NCI-H1092 (cell line): ENCODE measurements at places on chromosomes 7 and 10.

- DNase-seq, result no peak
These were observed 200.8 kb upstream of the PPP2R2D start for GRCh38 chr10:131700032-131700431.

DNA sequence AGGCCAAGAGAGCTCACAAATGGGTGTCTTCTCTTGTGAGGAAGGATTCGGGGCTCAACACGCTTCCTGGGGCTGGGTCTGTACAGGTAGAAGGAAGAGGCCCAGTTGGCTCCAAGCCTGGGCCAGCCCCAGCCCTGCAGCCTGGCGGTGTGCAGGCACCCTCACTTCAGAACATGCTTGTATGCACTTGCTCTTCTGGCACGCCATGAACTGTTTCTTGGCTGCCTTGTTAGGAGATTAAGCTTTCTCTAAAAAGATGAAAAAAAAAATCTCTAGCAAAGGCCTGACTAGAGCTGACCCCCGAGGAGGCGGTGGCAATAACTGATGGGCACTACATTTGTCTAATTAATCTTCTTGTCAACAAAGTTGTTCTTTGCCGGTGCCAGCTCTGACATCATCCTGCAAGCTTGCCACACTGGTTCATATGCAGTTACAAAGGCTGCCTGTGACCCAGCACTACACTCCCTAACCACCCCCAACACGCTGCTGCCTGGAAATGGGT is 94.7 kb downstream of the WDR11 start:
- no peak for DNase-seq

DNA sequence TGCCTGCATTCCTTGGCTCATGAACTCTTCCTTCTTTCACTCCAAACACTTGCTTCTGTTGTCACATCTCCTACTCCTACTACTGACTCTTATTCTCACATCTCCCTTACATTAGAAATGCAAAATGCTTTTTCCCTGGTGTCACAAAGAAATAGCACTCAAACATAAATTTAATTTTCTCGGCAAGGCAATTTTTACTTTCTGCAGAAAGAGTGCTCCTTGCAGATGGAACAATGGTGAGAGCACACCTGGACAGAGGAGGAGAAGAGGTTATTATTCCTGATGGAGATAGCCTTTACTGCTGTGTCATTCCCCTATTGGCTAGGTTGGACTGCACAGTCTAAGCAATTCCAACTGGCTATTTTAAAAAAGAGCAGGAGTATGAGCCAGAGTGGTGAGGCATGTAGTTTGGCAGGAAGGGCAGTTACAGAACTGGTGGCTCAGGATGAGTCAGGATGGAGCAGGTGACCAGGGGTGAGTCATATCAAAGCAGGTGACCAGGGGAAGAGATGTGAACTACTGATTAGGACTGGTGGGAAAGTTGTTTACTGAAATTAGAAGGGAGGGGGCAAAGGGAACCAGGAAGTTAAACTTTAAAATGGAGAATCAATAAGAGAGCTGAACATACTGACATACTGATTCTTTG is 52.9 kb downstream of the CYP2C9 start:
- DNase-seq, result no peak

- DNase-seq, result no peak
These were observed 205.9 kb upstream of the SVIL start for GRCh38 chr10:29840516-29841276.

DNA sequence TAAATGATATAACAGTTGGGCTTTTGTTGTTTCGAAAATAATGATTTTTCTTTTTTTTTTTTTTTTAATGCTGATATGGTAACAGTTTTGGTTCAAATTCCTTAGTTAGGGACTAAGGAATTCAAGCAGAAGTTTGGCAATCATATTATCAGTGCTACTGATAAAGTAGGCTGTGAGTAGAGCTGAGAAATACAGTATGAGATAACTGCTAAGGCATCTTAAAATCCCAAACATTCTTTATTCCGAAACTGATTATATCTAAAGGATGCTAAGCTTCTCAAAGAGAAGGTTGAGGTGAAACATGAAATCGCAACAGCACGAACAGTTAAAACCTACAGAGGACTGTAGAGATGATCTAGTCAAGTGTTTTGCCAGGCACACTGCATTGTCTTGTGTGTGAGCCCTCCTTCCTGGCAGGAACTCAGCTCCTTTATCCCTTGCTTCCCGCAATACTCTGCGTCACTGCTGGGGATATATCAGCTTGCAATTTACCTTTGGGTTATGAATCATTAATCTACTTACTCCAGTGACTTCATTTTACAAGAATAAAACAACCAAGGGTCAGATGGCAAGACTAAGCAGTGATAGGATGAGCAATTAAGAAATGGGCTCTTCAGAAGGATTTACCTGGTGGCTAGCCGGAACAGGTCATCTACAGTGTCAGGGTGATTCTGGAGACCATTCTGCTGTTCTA is 36.7 kb downstream of the IRF5 start:
- DNase-seq, result no peak

- no peak for DNase-seq
These were observed 56.7 kb upstream of the SEMA3A start for GRCh38 chr7:84251277-84251781.

DNA sequence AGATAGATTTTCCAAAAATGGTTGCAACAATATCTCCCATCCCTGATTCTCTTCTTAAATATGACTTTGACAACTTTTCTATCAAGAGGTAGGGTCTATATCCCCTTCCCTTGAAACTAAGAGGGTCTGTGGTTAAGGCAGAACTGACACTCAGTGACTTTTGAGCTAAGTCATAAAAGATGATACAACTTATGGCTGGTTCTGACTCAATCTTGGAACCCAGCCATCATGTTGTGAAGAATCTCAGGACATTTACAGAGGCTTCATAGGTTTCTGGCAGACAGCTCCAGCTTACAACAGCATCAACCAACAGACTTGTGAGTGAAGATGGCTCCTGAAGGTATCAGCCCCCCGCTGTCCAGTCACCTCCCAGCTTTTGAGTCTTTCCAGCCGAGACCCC is 203.5 kb downstream of the RNLS start:
- no peak for DNase-seq

DNA sequence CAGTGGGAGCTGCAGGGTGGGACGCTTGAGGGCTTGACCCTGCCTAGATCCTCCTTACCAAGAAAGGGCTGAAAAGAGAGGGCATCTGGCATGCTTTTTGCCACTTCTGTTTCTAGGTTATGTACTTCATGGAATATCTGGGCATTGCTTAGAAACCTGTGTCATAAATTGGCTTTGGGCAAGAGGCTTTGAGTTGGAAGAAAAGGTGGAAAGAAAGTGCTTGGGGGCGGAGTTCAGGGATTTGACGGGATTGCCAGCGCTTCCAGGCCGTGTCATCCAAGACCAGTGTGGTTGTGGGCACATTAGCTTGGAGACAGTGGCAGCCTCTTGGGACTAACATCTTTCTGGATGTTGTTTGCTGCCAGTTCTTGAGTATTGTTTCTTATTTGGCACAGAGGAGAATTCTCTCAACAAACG is 825 bp downstream of the ZNF862 start:
- DNase-seq, result no peak

DNA sequence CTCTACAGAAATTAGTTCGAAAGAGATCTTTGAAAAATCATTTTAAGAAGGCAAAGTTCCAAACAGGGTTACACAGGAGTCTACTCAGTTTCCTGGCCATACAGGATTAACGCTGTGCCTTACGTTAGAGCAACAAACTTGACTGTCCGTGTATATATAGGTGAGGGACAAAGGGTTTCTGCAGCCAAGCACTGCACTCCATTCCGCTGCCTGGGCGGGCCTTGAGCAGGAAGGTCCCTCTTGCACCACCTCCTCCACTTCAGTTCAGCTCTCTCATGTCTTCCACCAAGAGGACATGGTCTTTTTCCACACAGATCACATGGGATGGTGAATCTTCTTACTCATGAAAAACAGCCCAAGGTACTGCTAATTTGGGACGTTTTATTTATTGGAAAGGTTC is 43.2 kb downstream of the MCMBP start:
- DNase-seq, result no peak

GRCh38 chr10:117424883-117425649 is 49.8 kb upstream of the PDZD8 start:
- no peak for DNase-seq

DNA sequence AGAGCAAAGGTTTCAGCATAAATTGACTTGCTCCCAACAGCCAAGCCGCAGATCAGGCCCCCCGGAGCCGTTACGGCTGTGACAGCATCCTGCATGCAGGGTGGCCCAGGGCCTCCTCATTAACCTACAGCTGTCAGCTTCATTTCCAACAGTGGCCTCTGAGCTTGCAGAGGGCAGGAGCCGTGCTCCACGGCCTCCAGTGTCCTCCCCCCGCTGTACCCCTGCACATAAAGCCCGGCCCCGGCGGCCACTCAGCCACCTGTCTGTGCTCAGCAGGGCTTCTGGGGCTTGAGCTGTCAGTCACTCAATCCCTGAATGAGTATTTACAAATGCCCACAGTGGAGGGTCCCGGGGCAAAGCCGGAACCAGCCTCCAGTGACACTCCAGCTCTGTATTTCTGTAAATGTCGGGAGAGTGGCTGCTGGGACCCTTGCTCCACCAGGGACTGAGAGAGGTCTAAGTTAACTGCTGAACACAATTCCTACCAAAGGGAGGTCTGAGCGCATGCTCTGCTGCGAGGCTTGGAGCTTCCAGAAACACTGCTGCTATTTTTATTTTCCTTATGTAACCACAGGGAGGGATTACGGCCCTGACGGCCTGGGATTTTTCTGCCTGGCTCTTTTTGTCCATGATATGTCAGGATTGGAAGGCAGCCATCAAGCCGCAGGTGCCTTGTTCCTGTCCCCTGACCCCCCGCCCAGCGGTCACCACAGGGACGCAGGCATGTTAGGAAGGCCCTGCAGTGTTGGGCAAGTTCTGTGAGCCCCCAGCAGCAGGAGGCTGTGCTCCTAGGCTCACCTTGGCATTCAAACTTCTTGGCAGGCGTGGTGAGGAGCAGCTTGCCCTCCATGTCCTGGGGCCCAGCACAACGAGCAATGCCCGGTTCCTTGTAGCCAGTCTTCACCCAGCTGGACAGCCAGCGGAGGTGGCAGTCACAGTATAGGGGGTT is 165.0 kb downstream of the SLIT1 start:
- DNase-seq, result no peak

GRCh38 chr7:52959336-52959735 is 76.1 kb upstream of the POM121L12 start:
- no peak for DNase-seq

- DNase-seq, result no peak
These were observed 58.2 kb downstream of the TMEM106B start for GRCh38 chr7:12269100-12269895.

DNA sequence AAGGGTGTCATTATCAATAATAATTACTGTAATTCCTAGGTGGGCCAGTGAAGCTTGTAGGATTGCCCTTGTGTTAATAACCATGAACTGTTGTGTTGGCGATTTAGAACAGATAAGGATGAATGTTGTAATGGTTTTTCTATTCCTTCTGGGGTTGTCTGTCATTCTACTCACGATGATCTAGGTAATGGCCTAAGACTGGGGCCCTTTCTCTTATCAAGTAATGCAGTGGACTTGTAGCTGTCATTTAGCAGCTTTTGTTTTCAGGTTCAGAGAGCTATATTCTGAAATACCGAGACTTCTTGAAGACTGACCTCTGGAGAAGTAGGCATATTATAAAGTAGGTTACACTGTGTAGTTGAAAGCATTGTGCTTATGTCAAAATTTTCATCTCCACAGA is 110.2 kb downstream of the TAF3 start:
- no peak for DNase-seq

DNA sequence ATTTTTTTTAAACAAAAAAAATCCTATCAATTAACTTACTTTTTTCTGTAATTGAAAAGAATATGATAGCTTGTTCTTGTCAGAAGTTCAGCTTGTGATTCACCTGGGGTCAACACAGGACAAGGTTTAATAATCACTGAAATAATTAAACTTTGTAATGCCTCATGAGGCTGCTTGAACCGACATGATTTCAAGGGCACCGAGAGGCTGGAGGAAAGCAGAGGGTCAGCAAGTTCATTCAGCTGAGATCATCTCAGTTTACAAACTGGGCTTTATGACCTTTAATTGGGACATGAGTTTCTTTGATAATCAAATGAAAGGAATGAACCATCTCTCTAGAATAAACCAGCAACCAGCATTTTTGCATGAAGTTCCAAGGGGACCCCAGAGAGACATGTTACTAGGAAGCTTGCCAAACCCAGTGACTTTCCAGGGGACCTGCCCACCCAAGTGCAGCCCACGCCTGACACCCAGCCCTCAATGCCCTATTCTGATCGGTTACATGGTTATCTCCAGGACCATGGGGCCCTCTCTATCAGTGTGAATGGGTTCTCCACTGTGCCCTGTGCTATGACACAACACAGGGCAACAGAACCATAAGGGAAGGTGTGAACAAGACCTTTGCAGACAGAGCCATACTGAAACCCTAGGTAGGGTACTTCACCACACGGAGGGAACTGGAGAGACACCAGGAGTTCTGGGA is 7.8 kb upstream of the CYP3A4 start:
- no peak for DNase-seq

- DNase-seq, result no peak
These were observed 64.8 kb downstream of the FAM53B start for GRCh38 chr10:124679401-124679800.

DNA sequence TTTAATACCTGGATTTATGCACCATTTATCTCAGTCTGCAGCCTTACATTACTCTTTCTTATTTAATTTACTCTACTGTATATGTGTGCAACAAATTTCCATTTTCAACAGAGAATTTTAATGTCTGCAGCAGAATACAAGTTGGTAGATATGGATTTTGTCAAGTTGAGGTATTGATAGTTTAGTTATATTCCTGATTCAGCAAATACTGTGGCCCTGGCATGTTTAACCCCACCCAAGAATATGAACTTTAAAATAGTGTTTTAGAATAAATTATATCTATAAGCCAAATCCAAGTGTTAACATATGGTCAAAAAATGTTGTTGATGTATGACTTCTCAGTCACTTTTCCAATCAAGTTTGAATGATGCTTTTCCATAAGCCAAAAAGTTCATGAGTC is 378.4 kb upstream of the NRG3 start:
- DNase-seq, result no peak

DNA sequence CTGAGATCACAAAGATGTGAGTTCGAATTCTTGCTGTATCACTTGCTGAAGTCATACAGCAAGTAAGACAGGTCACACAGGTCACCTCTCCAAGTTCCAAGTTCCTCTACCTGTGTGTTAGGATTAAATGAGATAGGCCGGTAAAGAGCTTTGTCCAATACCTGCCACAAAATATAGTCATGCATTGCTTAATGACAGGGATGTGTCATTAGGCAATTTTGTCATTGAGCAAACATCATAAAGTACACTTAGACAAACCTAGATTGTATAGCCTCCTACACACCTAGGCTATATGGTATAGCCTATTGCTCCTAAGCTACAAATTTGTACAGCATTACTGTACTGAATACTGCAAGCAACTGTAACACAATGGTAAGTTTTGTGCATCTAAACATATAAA is 469.4 kb downstream of the KCNMA1 start:
- no peak for DNase-seq

DNA sequence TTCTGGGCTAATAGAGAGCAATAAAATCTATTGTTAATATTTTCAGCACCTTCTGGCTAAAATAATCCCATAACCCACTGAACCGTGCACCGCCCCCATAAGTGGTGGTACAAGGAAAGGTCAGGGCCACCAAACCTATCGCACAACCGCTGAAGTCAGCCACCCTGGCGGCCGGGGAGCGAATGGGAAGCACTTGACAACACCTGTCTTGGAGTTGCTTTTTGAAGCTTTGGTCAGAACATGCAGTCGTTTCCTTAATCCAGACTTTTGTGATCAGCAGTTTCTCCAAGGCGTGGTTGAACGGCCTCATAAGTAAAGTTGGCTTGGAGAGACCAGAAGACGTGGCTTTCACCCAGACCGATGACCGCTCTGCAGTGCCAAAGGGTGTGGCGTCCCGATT is 97.4 kb downstream of the DNAJB6 start:
- DNase-seq, result no peak

GRCh38 chr10:86155054-86155921 is 211.3 kb downstream of the GRID1 start:
- no peak for DNase-seq
